ENCODE measurements at places on chromosomes 3 and 15. TPM values are rescaled to one million over a fixed set of nuclear protein-coding genes. Genes with fewer than 3 reads are reported as not detected.

- no peak for DNase-seq
These were observed 99.8 kb downstream of the GREM1 start for GRCh38 chr15:32817577-32817976.

DNA sequence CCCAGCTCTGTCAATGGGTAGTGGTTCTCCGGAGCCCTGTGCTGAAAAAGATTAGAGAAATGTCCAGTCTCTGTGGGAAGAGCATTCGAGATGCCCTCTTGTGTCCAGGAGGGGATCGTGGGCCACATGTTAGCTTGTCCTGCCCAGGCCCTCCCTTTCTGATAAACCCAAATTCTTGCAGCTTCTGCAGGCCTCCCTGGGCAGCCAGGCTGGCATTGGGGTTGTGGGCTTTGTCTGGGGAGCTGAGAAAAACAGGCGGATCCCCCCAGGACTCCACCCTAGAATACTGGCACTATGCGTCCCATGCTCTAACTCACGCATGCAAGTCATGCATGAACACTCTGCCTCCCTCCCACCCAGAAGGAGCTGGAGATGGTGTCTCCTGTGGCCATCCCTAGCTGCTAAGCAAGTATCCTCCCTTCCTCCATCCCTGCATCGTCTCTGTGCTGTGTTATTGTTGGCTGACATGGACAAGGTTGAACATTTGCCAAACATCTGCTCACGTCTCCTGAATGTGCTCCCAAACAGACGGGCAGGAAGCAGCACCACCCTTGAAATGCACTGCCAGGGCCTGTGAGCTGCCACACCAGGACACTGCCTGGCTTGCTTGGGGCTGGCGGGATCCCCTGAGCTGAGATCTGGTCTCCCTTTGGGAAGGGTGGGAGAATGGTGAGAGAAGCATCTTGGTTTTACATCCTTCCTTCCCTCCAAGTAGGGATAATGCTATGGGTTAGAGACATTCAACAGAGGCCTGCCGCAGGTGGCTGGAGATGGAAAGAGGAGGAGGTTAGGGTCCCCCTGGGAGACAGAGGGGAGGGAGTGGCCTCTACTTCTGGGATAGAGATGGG, 26.5 kb downstream of the CFAP161 start:
- DNase-seq = peak; percentile 93

Gene U2SURP
- 64.0 TPM for polyA plus RNA-seq

Gene SAMD7
- not detected for polyA plus RNA-seq

Gene PEX5L
- polyA plus RNA-seq = 0.54 TPM

- DNase-seq = no peak
These were observed 67.1 kb upstream of the CDV3 start for GRCh38 chr3:133506215-133506901.

DNA sequence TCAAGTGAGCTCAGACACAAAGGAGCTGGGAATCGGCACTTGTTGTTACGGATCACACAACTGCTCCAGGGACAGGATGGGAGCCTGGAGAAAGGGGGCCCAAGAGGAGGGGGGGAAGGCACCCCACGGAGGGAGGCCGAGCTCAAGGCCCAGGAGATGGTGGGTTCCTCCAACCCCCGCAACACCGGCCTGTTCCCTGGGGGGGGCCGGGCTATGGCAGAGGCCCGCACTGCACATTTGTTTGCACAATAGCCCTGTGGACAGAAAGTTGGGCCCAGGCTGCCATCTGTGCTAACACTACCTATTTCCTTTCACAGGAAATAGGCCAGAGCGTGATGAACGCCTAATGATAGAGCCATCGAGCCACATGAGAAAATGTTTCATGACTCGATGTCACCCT, 147.1 kb downstream of the NSMCE3 start:
- no peak for DNase-seq

Gene NUDT16
- polyA plus RNA-seq = 21.7 TPM

Gene PDIA5
- polyA plus RNA-seq = 35.7 TPM

DNA sequence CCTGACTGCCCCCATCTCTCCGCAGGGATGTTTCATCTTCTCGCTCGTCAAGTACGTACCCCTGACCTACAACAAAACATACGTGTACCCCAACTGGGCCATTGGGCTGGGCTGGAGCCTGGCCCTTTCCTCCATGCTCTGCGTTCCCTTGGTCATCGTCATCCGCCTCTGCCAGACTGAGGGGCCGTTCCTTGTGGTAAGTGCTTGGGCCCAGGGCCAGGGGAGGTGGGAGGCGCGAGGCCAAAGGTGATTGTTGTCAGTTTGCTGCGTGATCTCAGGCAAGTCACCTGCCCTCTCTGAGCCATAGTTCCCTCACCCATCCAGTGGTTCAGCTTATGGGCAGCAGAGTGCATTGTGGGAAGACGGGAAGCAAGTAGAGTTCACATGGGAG, 58.5 kb downstream of the GRIP2 start:
- DNase-seq = no peak

DNA sequence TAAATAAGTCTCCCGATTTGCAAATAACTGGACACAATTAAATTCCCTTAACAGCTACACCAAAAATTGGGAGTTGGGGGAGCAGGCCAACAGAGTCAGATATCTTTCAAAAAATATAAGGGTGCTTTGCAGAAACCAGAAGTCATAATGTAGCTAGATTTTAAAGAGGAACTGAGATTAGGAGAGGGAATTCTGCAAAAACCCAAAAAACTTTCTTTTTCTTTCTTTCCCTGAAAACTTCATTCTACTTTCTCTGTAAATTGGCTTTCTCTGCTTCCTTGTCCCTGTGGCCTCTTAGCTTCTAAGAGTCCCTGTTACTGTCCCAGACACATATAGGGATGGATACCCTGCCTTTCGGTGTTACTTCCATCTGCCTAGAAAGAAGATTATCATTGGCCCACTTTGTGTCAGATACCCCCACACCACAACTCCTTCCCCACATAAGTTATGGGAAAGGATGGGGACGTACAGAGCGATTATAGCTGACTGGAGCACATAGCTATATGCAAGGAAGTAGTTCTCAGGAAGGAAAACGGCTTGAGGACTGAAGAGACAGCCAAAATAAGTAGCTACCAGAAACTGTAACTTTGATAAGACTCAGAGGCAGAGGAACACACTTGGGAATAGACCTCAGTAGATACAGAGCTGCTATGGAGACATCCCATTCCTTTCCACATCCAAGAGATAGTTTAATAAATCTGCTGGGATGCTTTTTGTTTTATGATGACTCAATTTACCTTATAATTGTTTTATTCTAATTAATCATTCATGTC, 129.1 kb upstream of the TGFBR2 start:
- no peak for DNase-seq

DNA sequence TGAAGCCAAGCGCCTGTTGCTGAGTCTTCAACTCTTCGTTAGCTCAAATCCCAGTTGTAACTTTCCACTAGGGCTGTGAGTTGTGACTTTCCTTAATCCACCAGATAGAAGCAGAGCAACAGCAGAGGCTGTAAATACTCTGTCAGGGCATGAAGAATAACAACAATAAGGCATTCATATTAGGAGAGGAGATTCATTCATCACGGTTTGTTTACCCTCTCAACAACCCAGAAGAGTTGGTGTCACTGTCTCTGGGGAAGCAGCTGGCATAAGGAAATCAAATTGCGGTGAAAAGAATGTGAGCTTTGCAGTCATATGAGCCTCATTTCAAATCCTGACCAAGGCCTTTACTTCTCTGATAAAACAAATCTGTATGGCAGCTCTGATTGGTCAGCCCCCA, 184.8 kb downstream of the SHQ1 start:
- no peak for DNase-seq

Gene ZKSCAN7
- 9.4 TPM for polyA plus RNA-seq

DNA sequence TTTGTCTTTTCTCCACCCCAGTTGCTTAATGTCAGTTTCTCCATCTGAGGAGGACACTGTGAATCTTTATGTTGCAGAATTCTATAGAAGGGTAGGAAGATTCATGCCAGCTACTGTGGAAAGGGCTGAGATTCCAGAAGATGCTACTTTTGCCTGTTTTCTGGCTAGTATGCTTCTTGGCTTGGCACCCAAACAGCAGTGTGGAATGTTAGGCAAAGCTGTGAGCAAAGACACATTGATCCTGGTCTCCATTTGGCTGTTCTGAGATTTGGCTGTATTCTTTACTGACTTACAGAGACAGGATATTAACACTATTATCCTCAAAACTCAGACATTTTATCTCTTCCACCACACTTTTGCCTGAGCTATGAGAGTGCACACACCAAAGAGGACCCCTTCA, 39.3 kb downstream of the PDHB start:
- no peak for DNase-seq

- no peak for DNase-seq
These were observed 1.9 kb upstream of the VWA5B2 start for GRCh38 chr3:184227481-184227935.

- peak; percentile 16 for DNase-seq
These were observed 334.1 kb downstream of the FHIT start for GRCh38 chr3:60917141-60917540.

Gene CHL1
- polyA plus RNA-seq = 14.8 TPM

Gene CYP8B1
- polyA plus RNA-seq = not detected

GRCh38 chr3:131454501-131454900, 48.3 kb downstream of the MRPL3 start:
- no peak for DNase-seq

DNA sequence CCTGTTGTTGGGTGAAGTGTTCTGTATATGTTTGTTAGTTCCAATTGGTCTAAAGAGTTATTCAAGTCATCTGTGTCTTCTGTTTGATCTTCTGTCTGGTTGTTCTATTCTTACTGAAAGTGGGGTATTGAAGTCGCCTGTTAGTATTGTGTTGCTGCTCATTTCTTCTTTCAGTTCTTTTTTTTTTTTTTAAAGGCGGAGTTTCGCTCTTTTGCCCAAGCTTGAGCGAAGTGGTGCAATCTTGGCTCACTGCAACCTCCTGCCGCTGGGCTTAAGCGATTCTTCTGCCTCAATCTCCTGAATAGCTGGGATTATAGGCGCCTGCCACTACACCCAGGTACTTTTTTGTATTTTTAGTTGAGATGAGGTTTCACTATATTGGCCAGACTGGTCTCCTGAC, 23.5 kb downstream of the PFN2 start:
- no peak for DNase-seq

Gene B3GNT5
- polyA plus RNA-seq = 15.0 TPM

Gene MUC13
- not detected for polyA plus RNA-seq

Gene KLHDC8B
- 68.1 TPM for polyA plus RNA-seq

Gene HTR3E
- polyA plus RNA-seq = not detected

Gene GALNT15
- 1.4 TPM for polyA plus RNA-seq

- DNase-seq = no peak
These were observed 163.5 kb downstream of the ABHD5 start for GRCh38 chr3:43854283-43854682.

Gene CACNA2D2
- 10.2 TPM for polyA plus RNA-seq

Gene OCA2
- polyA plus RNA-seq = 4.6 TPM

- no peak for DNase-seq
These were observed 175.4 kb upstream of the NR2E3 start for GRCh38 chr15:71634820-71635560.

Gene FGF7
- polyA plus RNA-seq = not detected

DNA sequence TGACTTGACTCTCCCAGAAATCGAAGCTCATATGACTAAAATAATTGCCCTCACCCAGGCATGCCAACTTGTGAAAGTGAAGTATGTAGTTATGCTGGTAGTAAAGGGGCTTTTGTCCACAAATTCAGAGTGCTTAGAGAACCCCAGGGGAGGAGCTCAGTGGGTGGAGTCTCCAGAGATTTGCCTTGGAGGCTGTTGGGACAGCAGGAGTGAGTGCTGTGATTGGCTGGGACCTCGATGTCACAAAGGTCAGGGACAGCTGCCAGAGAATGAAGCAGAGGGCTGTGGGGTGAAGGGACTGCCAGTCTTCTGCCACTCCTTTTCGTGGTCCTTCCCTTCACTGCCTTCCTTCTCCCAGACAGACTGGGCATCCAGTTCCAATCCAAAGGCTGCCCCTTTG, 49.8 kb downstream of the ZNF445 start:
- DNase-seq = no peak

DNA sequence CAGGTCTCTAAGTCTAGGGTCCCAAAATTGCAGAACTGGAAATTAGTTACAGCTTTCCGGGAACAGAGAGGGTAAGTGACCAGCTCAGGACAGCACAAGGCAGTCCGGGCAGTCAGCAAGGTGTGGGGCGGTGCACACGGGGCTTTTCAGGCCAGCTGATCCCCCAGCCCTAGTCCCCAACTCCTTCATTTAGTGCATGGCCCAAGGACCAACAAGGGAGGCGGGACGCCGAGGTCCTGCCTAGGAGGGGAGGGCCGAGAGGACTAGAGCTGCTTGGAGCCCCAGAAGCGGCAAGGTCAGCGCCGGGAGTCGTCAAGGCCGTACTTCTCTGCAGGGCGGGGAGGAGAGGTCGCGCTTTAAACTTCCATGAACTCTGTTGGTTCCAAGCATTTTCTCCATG, 2.0 kb upstream of the PDE8A start:
- no peak for DNase-seq

Gene UNC13C
- 2.9 TPM for polyA plus RNA-seq

Gene NANOGP8
- polyA plus RNA-seq = not detected

Gene CDHR4
- polyA plus RNA-seq = not detected

DNA sequence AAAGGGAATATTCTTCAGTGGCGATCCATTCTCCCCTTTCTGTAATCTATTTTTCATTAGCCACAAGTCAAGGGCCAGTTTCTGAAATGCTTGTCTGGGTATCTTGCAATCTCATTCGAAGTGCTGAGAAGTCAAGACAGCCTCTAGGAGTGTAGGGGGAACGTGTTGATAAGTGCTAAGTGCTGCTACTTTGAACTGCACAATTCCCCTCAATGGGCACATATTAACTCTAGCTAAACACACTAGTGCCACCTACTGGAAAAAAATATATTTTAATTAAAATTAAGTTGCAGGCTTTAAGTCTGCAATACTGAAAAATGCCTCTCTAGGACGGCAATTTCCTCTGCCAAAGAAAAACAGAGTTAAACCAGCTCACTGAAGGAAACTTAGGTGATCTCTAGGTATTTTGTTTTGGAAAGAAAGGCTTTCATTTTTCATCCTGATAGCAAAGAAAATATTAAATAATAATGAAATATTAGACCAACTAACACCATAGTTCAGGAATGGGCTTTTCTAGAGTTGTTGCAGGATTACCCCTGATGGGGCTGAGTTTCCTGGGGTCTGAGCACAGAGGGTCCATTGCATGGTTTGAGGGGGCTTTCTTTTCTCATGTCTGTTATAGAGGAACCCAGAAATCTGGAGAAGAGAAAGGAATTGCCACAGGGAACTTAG, 181.9 kb upstream of the KBTBD8 start:
- DNase-seq = peak; percentile 44

DNA sequence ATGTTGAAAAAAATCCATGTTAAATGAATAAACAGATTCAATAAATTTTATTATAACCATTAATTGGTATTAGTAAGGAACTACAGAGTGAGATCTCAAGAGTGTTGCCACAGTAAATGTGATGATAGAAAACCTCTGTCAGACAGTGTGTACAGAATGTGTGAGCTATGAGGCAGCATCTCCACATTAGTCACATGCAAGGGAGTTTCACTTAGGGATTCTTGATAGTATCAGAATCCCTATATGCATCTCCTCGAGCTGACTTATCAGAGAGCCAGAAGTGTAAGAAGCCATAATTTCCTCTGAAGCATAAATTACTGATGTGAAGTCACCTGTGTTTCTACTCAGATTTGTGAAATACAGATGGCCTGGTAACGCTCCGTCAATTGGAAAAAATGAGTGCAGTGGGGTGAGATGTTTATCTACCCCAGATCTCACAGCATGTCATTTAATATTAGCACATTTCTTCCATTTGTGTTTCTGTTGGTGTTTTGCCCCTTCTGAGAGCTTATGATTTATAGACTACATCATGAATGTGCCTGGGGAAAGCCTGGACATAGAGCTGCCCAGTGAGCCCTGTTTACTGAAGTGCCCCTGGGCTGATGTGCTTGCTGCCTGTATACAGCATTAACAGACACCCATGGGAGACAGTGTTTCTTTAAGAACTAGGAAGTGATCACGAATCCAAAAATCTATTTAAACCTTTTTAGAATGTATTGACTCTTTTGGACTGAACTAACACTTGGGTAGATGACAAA, 262.4 kb downstream of the CPNE4 start:
- DNase-seq = no peak

Gene KIF23
- 26.0 TPM for polyA plus RNA-seq

Measured in muscle of arm (tissue), 14 donors.